ENCODE measurements at places on chromosomes 11 and 22. TPM values are rescaled to one million over a fixed set of nuclear protein-coding genes. Genes with fewer than 3 reads are reported as not detected.

- H3K27me3 ChIP-seq: no peaks in the 10 kb centered on the region
- no peaks in the 10 kb centered on the region for H3K36me3 ChIP-seq
These were observed 50.7 kb upstream of the ARHGAP32 start for GRCh38 chr11:129242855-129243254.

DNA sequence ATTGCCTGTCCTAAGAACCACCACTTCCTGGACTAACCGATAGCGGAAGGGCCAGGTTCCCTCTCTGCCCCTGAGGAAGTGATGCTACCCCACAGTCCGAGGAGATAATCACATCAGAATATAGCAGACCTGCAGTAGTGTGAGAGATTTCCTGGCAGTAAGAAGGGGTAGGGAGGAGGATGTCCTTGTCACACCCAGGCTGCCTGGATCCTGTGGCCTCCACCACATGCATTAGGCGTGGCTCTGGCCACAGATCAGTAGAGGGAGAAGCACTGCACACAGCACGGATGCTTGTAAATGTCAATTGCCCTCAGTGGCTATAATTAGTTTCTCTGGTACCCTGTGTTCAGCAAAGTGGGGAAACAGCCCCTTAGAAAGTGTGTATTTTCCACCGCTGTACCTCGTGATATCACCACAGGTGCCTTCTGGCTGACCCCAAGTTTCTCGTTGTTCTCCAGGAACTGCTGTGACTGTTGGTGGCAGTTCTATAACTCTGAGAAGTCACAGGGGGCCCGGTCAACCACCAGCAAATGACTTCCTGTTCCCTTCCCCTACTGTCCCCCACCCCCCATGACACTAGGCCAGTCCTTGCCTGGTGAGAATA is 61.8 kb downstream of the UBASH3B start:
- H3K27me3 ChIP-seq: no peaks in the 10 kb centered on the region
- no peak overlapping the region for H3K27ac ChIP-seq
- no peak overlapping the region for H3K4me3 ChIP-seq
- no peaks in the 10 kb centered on the region for H3K36me3 ChIP-seq
- DNase-seq: no peak

HSPB2 gene
- total RNA-seq: 1.0 TPM

FJX1 gene
- total RNA-seq: 14.9 TPM

GRCh38 chr11:92852229-92852628 is 117.2 kb upstream of the MTNR1B start:
- no peak for DNase-seq
- no peak overlapping the region for H3K4me3 ChIP-seq
- no peak overlapping the region for H3K27ac ChIP-seq
- no peaks in the 10 kb centered on the region for H3K27me3 ChIP-seq
- H3K36me3 ChIP-seq: no peaks in the 10 kb centered on the region
- no peaks in the 10 kb centered on the region for H3K4me1 ChIP-seq

- H3K4me3 ChIP-seq: no peak overlapping the region
- DNase-seq: no peak
- no peaks in the 10 kb centered on the region for H3K27me3 ChIP-seq
- H3K4me1 ChIP-seq: no peaks in the 10 kb centered on the region
- H3K36me3 ChIP-seq: no peaks in the 10 kb centered on the region
- H3K27ac ChIP-seq: no peak overlapping the region
These were observed 245.3 kb downstream of the FAM76B start for GRCh38 chr11:95544095-95544856.

DNA sequence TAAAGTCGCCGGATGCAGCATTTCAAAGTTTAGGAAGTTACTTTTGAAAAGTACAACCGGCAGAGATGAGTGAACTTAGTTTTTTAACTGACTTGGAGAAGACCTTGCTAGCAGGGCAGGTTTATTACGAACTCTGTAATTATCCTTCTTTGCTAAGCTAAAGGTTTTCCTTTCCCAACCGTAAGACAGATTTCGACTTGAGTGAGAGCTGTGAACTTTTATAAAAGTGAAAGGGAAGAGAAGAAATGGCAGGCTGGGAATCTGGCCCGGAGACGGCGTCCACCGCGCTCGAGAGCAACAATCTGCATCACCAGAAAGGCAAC is 659 bp upstream of the TEAD1 start:
- no peak for DNase-seq
- peaks cover 3% of the 10 kb centered on the region for H3K36me3 ChIP-seq
- H3K4me1 ChIP-seq: peaks cover 11% of the 10 kb centered on the region

GRCh38 chr11:34621876-34622275 is 983 bp downstream of the EHF start:
- no peaks in the 10 kb centered on the region for H3K27me3 ChIP-seq
- no peaks in the 10 kb centered on the region for H3K4me1 ChIP-seq
- H3K27ac ChIP-seq: no peak overlapping the region
- no peak overlapping the region for H3K4me3 ChIP-seq
- no peak for DNase-seq

DNA sequence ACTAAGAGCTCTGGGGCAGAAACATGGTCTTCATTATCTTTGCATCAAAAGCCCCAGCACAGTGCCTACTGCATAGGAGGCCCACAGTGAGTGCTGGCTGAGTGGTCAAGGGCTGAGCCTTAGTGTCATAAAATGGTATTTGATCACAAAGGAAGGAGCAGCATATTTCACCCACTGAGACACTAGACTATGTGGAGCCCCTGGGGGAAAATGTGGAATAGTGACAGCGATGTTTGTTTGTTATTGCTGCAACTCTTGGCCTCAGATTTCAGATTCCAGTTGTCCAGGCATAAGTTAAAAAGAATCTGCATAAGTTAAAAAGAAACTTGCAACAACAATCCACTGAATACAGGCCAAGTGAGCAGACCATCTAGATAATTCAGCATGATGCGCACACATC is 7.0 kb downstream of the KIRREL3 start:
- H3K4me1 ChIP-seq: no peaks in the 10 kb centered on the region

Measured in SJCRH30 (cell line).